ENCODE measurements at places on chromosomes 5 and 9. TPM values are rescaled to one million over a fixed set of nuclear protein-coding genes. Genes with fewer than 3 reads are reported as not detected.

Gene SLC6A19
- not detected for total RNA-seq

Gene SH3TC2
- total RNA-seq = 0.69 TPM

DNA sequence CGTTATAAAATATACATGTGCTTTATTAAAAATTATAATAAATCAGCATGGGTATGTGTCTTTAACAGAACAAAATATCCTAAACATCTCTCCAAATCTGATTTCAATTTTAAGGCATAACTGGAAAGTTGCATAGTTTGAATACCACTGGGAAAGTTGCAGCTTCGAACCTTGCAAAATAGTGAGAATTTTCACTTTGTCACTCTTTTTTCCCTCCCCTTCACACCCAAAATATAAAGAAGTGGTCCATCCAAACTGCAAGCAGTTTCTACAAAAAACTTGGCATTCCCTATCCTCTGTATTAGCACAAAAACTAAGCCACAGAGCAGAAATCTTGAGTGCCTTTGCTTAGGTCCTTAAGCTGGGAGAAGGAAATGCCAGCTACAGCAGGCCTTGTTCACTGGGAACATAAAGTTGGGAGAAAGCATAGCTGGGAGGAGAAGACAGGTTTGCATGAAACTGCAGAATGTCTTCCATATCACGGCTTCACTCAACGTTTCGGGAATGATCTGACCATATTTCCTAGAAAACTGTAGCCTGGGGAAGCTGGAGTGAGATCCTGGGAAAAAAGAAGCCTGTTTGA is 400.3 kb downstream of the EBF1 start:
- H3K4me1 ChIP-seq = peaks cover 53% of the 10 kb centered on the region
- no peaks in the 10 kb centered on the region for H3K36me3 ChIP-seq
- no peak overlapping the region for H3K27ac ChIP-seq
- DNase-seq = no peak
- H3K4me3 ChIP-seq = no peak overlapping the region

Gene CARTPT
- total RNA-seq = not detected

Gene IPO11
- total RNA-seq = 48.2 TPM

Gene CRB2
- 18.5 TPM for total RNA-seq

GRCh38 chr9:70052768-70053167 is 9.1 kb downstream of the MAMDC2 start:
- H3K4me1 ChIP-seq = peaks cover 14% of the 10 kb centered on the region
- H3K36me3 ChIP-seq = no peaks in the 10 kb centered on the region
- DNase-seq = no peak
- H3K4me3 ChIP-seq = no peak overlapping the region

GRCh38 chr9:91359734-91360470 is 1.8 kb downstream of the AUH start:
- no peak overlapping the region for H3K27ac ChIP-seq
- H3K36me3 ChIP-seq = no peaks in the 10 kb centered on the region
- DNase-seq = no peak
- no peaks in the 10 kb centered on the region for H3K27me3 ChIP-seq
- peaks cover 12% of the 10 kb centered on the region for H3K4me1 ChIP-seq

DNA sequence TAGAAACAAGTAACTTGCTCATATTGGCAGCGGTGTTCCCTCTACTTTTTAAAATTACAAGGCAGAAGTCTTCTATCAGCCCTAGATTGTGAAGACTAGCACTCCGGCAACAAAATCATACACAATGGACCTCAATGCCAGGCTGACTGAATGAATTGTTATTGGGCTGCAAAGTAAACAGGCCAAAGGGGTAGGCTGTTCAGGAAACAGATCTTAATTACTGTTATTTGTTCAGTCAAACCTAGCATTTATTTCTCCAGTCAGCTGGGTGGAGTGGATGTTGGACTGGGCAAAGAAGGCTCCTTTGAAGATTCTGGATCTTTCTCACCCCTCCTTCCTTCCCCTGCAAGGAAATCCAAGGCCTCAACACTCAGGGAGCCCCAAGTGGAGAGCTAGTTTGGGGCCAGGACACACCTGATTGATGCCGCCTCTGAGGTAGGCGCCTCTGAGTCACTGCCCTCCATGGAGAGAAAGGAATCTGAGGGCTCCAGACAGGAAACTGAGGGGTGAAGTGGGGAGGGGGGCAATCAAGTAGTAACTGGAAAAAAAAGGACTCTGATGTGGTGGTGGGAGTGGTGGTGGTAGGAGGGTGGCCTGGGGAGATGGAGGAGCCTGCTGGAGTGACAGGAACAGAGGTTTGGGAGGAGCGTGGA is 35.5 kb downstream of the SERINC5 start:
- H3K27me3 ChIP-seq = no peaks in the 10 kb centered on the region
- peak overlapping the region; percentile 20 for H3K27ac ChIP-seq
- H3K36me3 ChIP-seq = no peaks in the 10 kb centered on the region
- no peak overlapping the region for H3K4me3 ChIP-seq
- no peak for DNase-seq

DNA sequence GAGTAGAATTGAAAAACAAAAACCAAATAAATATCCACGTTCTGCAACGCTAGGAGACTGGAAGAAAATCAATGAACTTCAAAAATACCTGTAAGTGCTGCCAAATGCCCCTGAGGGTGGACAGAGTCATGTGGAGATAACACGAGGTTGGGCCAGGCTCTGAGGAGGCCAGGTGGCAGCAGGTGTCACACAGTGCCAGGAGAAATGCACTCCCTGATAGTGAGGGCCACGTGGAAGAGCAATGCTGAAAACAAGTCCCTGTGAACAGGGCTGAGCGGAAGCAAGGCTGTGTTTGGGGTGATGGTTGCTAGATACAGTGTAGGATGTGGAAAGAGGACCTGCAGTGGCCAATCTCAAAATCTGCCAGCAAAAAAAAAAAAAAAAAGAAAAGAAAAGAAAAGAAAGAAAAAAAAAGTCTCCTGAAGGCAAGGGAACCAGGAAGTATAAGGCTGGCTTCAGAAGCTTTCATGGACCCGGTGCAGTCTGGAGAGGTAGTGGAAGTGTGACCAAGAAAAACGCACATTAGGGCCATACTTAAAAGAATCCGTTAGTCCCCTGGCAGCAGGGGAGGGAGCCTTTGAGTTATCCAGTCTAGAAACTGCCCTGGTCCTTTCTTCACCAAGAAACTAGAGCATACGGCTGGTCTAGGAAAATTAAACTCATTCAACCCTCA is 16.8 kb downstream of the C1QTNF3 start:
- no peaks in the 10 kb centered on the region for H3K4me1 ChIP-seq
- H3K27ac ChIP-seq = no peak overlapping the region
- no peaks in the 10 kb centered on the region for H3K27me3 ChIP-seq
- DNase-seq = no peak
- H3K36me3 ChIP-seq = no peaks in the 10 kb centered on the region

DNA sequence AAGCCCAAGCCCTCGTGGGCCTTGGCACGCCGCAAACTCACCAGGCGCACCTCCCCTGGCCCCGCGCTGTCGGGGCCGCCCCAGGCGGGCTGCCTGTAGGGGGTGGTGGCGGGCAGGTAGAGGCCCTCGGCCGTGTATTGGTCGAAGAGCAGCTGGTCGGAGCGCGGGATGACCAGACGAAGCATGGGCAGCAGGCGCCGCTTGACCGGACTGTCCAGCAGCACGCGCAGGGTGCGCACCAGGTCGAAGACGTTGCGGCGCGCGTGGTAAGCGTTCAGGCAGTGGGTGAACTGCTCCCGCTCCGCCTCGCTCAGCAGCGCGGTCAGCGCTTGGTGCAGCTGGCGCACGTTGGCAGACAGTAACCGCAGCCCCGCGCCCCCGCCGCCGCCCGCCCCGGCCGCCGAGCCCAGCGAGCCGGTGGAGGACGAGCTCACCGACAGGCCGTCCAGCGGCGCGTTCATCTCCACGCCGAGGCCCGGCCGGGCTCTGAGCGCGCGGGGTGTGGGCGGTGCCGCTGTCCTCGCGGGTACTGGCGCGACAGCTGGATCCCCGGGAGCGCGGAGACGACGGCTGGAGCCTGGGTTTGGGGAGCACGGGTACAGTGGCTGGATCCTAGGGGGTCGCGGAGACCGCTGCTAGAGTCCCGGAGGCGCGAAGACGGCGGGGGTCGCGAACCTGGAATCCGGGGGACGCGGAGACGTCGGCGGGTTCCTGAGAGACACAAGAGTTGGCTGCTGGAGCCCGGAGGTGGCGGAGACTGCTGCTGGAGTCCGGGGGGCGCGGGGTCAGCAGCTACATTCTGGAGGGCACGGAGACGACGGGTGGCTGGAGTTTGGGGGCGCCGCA is 709 bp downstream of the WHRN start:
- DNase-seq = peak; percentile 84
- no peaks in the 10 kb centered on the region for H3K36me3 ChIP-seq
- H3K4me1 ChIP-seq = peaks cover 57% of the 10 kb centered on the region

DNA sequence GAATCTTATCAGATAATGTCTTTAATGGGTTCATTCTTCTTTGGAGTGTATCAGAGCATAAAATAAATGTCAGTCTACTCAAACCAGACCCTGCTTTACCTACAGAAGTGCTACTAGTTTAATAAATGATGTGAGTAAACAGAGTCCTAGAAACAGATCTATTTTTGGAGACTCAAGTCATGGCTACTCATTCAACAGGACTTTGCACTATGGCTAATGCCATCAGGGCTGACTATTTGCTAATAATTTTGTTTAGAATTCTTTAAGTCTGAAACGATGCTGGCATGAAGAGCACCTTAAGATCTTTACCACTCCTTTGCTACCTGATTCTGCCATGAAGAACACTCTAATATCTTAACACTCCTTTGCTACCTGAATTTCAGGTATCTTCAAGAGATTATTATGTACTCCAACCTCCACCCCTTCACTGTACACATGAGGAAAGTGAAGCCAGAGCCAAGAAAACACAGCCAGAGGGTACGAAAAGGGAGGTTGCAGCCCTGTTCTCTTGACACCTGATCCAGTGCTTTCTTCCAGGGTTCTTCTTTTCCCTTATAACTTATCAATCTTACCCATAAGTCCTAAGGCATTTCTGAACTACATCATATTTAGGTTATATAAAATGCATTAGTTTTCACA is 62.4 kb downstream of the ZNF608 start:
- H3K36me3 ChIP-seq = peaks cover 3% of the 10 kb centered on the region
- H3K27ac ChIP-seq = no peak overlapping the region
- no peak for DNase-seq
- no peak overlapping the region for H3K4me3 ChIP-seq

- H3K27ac ChIP-seq = no peak overlapping the region
- H3K4me1 ChIP-seq = peaks cover 8% of the 10 kb centered on the region
- no peak overlapping the region for H3K4me3 ChIP-seq
- H3K27me3 ChIP-seq = no peaks in the 10 kb centered on the region
Observed at GRCh38 chr5:133512896-133513295, 99.4 kb downstream of the FSTL4 start.

Gene ARID3C
- 5.3 TPM for total RNA-seq

- H3K4me1 ChIP-seq = peaks cover 24% of the 10 kb centered on the region
- H3K36me3 ChIP-seq = no peaks in the 10 kb centered on the region
- no peak for DNase-seq
- H3K27ac ChIP-seq = no peak overlapping the region
Observed at GRCh38 chr9:126475933-126476555, 137.7 kb upstream of the LMX1B start.

- peaks cover 10% of the 10 kb centered on the region for H3K36me3 ChIP-seq
- peaks cover 88% of the 10 kb centered on the region for H3K4me1 ChIP-seq
- DNase-seq = no peak
- no peaks in the 10 kb centered on the region for H3K27me3 ChIP-seq
- no peak overlapping the region for H3K4me3 ChIP-seq
- peak overlapping the region; percentile 26 for H3K27ac ChIP-seq
Observed at GRCh38 chr9:106869028-106869427, 6.1 kb downstream of the ZNF462 start.

- no peak overlapping the region for H3K27ac ChIP-seq
- no peaks in the 10 kb centered on the region for H3K36me3 ChIP-seq
- DNase-seq = peak; percentile 21
- H3K27me3 ChIP-seq = peaks cover 52% of the 10 kb centered on the region
- H3K4me3 ChIP-seq = peak overlapping the region; percentile 84
- peaks cover 22% of the 10 kb centered on the region for H3K4me1 ChIP-seq
Observed at GRCh38 chr9:20623748-20624124, 1.4 kb upstream of the MLLT3 start.

DNA sequence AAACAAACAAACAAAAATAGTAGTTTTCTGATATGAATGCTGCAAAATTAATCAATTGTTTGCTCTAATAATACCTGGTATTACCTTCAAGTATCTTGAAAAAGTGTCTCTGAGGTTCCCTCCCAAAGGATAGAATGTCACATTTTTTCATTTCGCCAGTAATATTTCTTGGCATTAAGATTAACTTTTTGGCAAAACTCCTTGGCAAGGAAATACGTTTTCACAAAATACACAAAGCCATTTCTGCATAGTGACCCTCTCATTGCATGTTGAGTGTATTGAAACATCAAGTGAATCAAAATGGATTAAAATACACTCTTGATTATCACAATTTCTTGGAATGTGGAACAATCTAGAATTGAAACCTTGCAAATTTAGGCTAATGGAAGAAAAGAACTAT is 230.5 kb downstream of the ATPSCKMT start:
- H3K27ac ChIP-seq = no peak overlapping the region
- DNase-seq = no peak
- no peaks in the 10 kb centered on the region for H3K27me3 ChIP-seq
- no peaks in the 10 kb centered on the region for H3K36me3 ChIP-seq

Gene SEMA4D
- total RNA-seq = 24.9 TPM

Gene CDC20B
- not detected for total RNA-seq

Gene PPP3R2
- total RNA-seq = not detected

Gene PCDHB3
- total RNA-seq = 6.7 TPM

- no peak overlapping the region for H3K27ac ChIP-seq
- no peaks in the 10 kb centered on the region for H3K4me1 ChIP-seq
- no peaks in the 10 kb centered on the region for H3K27me3 ChIP-seq
- H3K4me3 ChIP-seq = no peak overlapping the region
- no peaks in the 10 kb centered on the region for H3K36me3 ChIP-seq
- DNase-seq = no peak
Observed at GRCh38 chr5:105931881-105932421, 1738.8 kb downstream of the EFNA5 start.

DNA sequence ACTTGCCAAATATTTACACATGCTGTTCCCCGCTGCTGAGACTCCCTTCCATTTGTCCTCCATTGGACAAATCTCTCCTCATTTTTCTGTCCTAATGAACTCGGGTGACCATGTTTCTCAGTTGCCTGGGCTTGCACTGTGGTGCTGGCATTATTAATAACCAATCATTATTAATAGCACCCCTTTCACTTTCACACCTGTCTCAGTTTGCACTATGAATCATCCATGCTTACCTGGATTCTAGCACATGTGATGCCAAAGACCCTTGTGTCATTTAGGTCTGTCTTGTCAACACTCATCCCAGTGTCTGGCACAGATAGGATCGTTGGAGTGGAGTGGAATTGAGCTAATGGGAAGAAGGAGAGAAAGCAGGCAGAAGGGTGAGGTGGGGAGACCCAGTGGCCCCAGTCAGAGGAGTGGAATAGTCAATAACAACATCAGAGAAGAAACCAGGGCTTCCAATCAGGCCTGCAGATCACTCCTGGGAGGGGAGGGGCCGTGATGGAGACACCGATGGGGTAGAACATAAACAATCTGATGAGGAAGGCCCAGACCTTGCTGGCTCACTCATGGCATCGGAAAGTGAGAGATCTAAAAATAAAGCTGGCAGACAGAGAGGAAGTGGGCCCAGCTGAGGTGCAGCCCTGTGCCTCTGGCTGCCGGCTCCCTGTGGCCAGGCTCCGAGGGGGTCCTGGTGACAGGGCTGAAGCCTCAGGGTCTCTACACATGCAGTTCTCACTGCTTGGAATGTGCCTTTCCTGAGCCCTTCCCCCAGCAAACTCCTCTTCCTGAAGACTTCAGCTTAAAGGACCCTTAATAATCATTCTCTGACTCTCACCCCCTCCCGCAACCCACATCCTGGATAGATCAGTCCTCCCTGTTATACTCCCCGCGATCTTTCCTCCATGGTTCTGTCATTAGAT is 33.5 kb upstream of the CRB2 start:
- H3K27me3 ChIP-seq = no peaks in the 10 kb centered on the region
- no peak for DNase-seq
- peaks cover 11% of the 10 kb centered on the region for H3K4me1 ChIP-seq
- no peaks in the 10 kb centered on the region for H3K36me3 ChIP-seq
